ENCODE measurements at places on chromosomes 4 and X. TPM values are rescaled to one million over a fixed set of nuclear protein-coding genes. Genes with fewer than 3 reads are reported as not detected.
A peak's percentile ranks its signal among the peaks of the same experiment; 100 is the strongest.

PRSS12 gene
- not detected for total RNA-seq

ADAM29 gene
- total RNA-seq, result not detected

MND1 gene
- 25.2 TPM for total RNA-seq

PCYT1B gene
- 0.23 TPM for total RNA-seq

PABPC4L gene
- total RNA-seq, result not detected

PARM1 gene
- not detected for total RNA-seq

SULT1B1 gene
- total RNA-seq, result 0.26 TPM

LINC00632 gene
- total RNA-seq, result not detected

WNK3 gene
- 0.21 TPM for total RNA-seq

CHRNA9 gene
- total RNA-seq, result not detected

- no peaks in the 10 kb centered on the region for H3K36me3 ChIP-seq
- no peak overlapping the region for H3K27ac ChIP-seq
- no peaks in the 10 kb centered on the region for H3K27me3 ChIP-seq
These were observed 45.7 kb upstream of the HMX1 start for GRCh38 chr4:8917321-8917811.

- peaks cover 34% of the 10 kb centered on the region for H3K36me3 ChIP-seq
- no peak overlapping the region for H3K4me3 ChIP-seq
- DNase-seq, result no peak
- no peaks in the 10 kb centered on the region for H3K27me3 ChIP-seq
These were observed 26.8 kb downstream of the LRBA start for GRCh38 chr4:150988238-150988637.

DNA sequence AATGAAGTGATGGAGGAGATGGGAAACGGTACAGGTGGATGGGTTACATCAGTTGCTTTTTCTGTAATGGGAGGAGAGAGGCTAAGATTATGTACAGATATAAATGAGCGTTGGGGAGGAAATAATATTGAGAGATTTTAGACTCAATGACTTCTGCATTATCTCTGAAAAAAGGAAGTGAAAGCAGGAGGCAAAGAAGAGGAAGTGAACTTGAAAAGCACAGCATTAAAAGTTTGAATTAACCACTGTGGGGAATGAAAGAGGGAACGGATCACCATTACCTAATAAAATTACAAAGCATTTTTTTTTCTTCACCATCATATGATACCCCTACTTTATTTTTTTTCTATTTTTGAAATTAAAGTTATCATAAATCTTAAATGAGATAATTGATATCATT lies 1025.5 kb downstream of the RPA4 start:
- H3K27me3 ChIP-seq, result no peaks in the 10 kb centered on the region
- no peak for DNase-seq
- H3K4me1 ChIP-seq, result no peaks in the 10 kb centered on the region
- no peak overlapping the region for H3K27ac ChIP-seq
- no peak overlapping the region for H3K4me3 ChIP-seq
- no peaks in the 10 kb centered on the region for H3K36me3 ChIP-seq

DNA sequence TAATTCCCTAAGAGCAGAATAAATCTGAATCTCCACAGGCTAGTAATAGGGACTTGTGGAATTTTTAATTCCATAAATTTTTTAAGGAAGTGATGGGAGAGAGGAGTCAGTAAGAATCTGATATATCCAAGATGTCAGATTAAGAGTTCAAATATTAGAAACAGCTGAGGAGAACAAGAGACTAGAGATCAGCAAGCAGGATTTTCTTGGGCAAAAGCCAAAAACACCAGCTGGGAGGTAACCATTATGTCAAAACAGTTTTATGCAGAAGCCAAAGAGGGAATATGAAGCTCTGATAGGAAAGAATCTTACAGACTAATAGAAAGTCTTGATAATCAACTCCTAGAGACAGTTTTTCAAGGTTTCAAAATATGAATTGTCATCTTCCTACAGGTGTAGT lies 72.2 kb upstream of the RBPJ start:
- H3K27me3 ChIP-seq, result peaks cover 2% of the 10 kb centered on the region
- H3K27ac ChIP-seq, result no peak overlapping the region
- H3K4me3 ChIP-seq, result no peak overlapping the region
- H3K36me3 ChIP-seq, result no peaks in the 10 kb centered on the region

GRCh38 chr4:4426511-4427120 lies 39.7 kb downstream of the NSG1 start:
- no peak for DNase-seq
- no peak overlapping the region for H3K27ac ChIP-seq
- no peaks in the 10 kb centered on the region for H3K27me3 ChIP-seq

DNA sequence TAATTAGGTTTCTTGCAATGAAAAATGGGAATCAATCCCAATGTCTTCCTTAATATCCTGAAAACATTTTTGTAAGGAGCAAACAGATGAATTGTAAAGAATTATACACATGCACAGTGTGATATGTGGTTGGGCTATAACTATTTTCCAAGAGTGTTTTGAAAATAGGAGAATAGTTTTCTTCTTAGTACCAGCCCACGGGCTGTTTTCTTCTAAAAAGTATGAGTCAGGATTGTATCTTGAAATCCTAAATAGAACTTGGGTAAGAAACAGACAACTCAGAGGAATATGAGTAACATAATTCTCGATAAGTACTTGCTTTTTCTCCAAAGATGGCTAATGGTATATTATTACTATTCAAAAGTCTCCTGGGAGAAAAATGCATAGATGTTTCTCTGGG lies 136.7 kb downstream of the MAGEC2 start:
- no peaks in the 10 kb centered on the region for H3K27me3 ChIP-seq
- H3K4me1 ChIP-seq, result no peaks in the 10 kb centered on the region
- H3K36me3 ChIP-seq, result no peaks in the 10 kb centered on the region
- no peak for DNase-seq

GRCh38 chrX:153423652-153424051 lies 12.4 kb downstream of the ZFP92 start:
- no peaks in the 10 kb centered on the region for H3K27me3 ChIP-seq
- no peak overlapping the region for H3K27ac ChIP-seq
- H3K4me3 ChIP-seq, result no peak overlapping the region

DNA sequence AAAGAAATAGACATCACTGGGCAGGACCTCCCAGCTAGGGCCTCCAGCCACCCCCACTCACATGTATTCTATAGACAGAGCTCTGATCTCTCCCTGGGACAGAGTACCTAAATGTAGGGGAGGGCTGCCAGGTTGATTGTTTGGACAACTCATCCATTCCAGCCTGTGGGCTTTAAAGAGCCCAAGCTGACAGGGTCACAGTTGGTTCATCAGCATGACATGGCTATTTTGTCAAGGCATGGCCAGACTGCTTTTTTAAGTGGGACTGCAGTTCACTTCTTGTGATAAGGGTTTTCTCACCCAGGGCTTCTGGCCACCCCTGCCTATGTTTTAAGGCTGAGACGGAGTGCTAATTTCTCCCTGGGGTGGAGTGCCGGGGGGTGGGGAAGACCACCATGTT lies 63.3 kb downstream of the KLHL4 start:
- no peaks in the 10 kb centered on the region for H3K27me3 ChIP-seq
- H3K36me3 ChIP-seq, result no peaks in the 10 kb centered on the region
- no peak overlapping the region for H3K27ac ChIP-seq
- no peak for DNase-seq

DNA sequence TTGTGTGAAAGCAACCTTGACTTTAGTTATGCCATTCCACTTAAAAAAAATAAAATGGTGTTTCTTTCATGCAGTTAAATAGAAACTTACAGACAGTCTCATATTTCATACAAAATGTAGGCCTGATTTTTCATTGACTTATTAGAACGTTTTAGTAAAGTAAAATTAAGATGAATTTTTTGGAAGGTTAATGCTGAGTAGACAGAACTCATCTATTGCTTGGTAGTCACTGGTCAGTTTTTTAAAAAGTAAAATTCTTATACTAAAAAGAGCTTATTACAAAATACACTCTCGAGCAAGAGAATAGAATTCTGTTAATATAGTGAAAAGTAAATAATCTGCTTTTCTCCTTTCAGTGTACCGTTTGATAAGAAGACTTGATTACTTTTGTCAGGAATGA lies 21.4 kb upstream of the MOB1B start:
- H3K27me3 ChIP-seq, result peaks cover 2% of the 10 kb centered on the region
- H3K4me3 ChIP-seq, result no peak overlapping the region
- H3K36me3 ChIP-seq, result no peaks in the 10 kb centered on the region
- DNase-seq, result no peak
- H3K27ac ChIP-seq, result no peak overlapping the region

GRCh38 chr4:21469438-21470300 lies 478.9 kb downstream of the KCNIP4 start:
- H3K27me3 ChIP-seq, result no peaks in the 10 kb centered on the region
- DNase-seq, result no peak
- no peak overlapping the region for H3K27ac ChIP-seq
- no peak overlapping the region for H3K4me3 ChIP-seq
- no peaks in the 10 kb centered on the region for H3K4me1 ChIP-seq

DNA sequence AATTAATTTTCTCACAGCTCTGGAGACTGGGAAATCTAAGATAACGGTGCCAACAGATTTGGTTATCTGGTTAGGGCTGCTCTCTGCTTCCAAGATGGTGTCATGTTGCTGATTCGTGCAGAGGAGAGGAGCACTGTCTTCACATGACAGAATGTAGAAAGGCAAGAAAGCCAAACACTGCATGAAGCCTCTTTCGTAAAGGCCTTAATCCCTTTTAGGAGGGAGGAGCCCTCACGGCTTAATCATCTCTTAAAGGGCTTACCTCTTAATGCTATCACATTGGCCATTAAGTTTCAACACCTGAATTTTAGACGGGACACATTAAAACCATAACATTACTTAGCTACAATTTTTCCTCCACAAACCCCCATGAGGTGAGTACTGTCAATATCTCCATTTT lies 174.1 kb downstream of the COX18 start:
- H3K36me3 ChIP-seq, result no peaks in the 10 kb centered on the region
- no peak overlapping the region for H3K27ac ChIP-seq
- peaks cover 8% of the 10 kb centered on the region for H3K27me3 ChIP-seq
- no peak overlapping the region for H3K4me3 ChIP-seq

- no peak for DNase-seq
- H3K4me1 ChIP-seq, result peaks cover 1% of the 10 kb centered on the region
- no peak overlapping the region for H3K27ac ChIP-seq
These were observed 42.5 kb downstream of the SLC39A8 start for GRCh38 chr4:102302762-102303161.

DNA sequence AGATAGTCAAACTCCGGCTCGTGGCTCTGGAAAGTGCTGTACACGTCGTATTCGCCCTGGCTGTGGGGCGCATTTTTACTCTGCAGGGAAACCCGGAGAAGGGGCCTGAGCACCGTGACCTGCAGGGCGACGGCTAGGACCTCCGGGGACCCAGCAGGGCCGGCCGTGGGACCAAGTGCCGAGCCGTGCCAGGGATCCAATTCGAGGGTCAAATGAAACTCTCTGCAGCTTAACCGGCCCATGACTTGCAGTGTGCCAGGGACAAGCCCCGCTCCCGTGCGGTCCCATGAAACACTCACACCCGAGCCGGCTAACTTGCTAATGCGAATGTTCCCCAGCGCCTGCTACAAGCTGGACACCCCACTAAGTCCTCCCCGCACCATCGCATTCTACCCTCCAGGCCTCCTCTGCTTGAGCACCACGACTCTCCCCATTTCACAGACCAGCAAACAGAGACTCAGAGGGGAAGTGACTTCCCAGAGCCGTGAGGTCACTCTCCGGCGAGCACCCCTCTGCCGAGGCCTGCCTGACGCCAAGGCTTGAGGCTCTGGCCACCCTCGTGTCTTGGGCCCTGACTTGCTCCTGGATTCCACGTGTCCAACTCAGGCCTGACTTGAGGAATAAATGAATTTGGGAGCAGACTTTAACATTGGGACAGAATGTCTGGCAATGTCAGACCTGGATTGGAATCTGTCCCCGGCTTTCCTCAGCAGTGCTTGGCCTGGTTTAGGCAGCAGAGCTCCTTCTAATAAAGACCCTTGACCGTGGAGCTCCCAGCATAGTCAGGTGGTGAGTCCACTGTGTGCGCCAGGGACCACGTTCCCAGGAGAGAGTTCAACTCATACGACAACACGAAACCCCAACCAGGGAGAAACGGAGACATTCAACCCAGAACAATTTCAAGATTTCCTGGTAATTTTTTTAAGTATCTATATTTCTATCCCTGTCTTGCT lies 93.6 kb downstream of the PPP2R2C start:
- no peak overlapping the region for H3K27ac ChIP-seq
- H3K27me3 ChIP-seq, result peaks cover 19% of the 10 kb centered on the region
- no peaks in the 10 kb centered on the region for H3K36me3 ChIP-seq
- no peak overlapping the region for H3K4me3 ChIP-seq
- H3K4me1 ChIP-seq, result no peaks in the 10 kb centered on the region
- no peak for DNase-seq

- H3K27me3 ChIP-seq, result no peaks in the 10 kb centered on the region
- H3K4me1 ChIP-seq, result peaks cover 62% of the 10 kb centered on the region
- peak overlapping the region; percentile 77 for H3K27ac ChIP-seq
- peaks cover 39% of the 10 kb centered on the region for H3K36me3 ChIP-seq
- peak overlapping the region; percentile 1 for H3K4me3 ChIP-seq
- peak; percentile 77 for DNase-seq
These were observed 51.8 kb downstream of the RBPJ start for GRCh38 chr4:26372525-26373172.

GRCh38 chrX:790783-791360 lies 160.3 kb downstream of the SHOX start:
- H3K4me3 ChIP-seq, result no peak overlapping the region
- H3K4me1 ChIP-seq, result no peaks in the 10 kb centered on the region
- DNase-seq, result no peak
- peaks cover 9% of the 10 kb centered on the region for H3K27me3 ChIP-seq

GRCh38 chr4:52172166-52172565 lies 121.1 kb downstream of the SPATA18 start:
- no peak for DNase-seq
- H3K27me3 ChIP-seq, result no peaks in the 10 kb centered on the region
- no peak overlapping the region for H3K4me3 ChIP-seq
- no peak overlapping the region for H3K27ac ChIP-seq

GRCh38 chr4:7068883-7069282 lies 1.0 kb upstream of the GRPEL1 start:
- H3K4me1 ChIP-seq, result peaks cover 40% of the 10 kb centered on the region
- H3K4me3 ChIP-seq, result peak overlapping the region; percentile 87
- peak overlapping the region; percentile 93 for H3K27ac ChIP-seq
- DNase-seq, result no peak
- H3K27me3 ChIP-seq, result peaks cover 14% of the 10 kb centered on the region

Measured in activated CD8-positive, alpha-beta memory T cell treated with anti-CD3 and anti-CD28 coated beads, Interleukin-2, amount 10 ng/mL, durations not matched to agents 7 days and 5 days (primary cell).